Placental pericyte (primary cell): ENCODE measurements at places on chromosomes 7 and 10. TPM values are rescaled to one million over a fixed set of nuclear protein-coding genes. Genes with fewer than 3 reads are reported as not detected.

The SHTN1 gene
- 3.1 and 9.2 TPM in 2 replicates for total RNA-seq

The PLXDC2 gene
- total RNA-seq, result 3.6 and 4.6 TPM in 2 replicates

The MYO1G gene
- 0.14 and 0.22 TPM in 2 replicates for total RNA-seq

The PPRC1 gene
- 22.1 and 34.4 TPM in 2 replicates for total RNA-seq

The VAX1 gene
- not detected in 2 replicates for total RNA-seq

The CCL24 gene
- total RNA-seq, result 0.44 TPM in 1 of 2 replicates, not detected in the other

The ABCB4 gene
- total RNA-seq, result 0.86 TPM in 1 of 2 replicates, not detected in the other

The AKR1D1 gene
- total RNA-seq, result not detected in 2 replicates

The MPP7 gene
- total RNA-seq, result 0.14 TPM in 1 of 2 replicates, not detected in the other

The CLDN3 gene
- not detected in 2 replicates for total RNA-seq

The CYP2C18 gene
- total RNA-seq, result not detected in 2 replicates
